Lung (tissue), 17 donors: ENCODE measurements at places on chromosomes 11 and 22. TPM values are rescaled to one million over a fixed set of nuclear protein-coding genes. Genes with fewer than 3 reads are reported as not detected.

OR52E8 gene
- not detected for total RNA-seq

PDE3B gene
- 17.3 TPM for total RNA-seq

NRIP3 gene
- total RNA-seq: 2.2 TPM

CRYBA4 gene
- not detected for total RNA-seq

FADS1 gene
- total RNA-seq: 102 TPM

ARHGAP32 gene
- 28.4 TPM for total RNA-seq

TBX1 gene
- total RNA-seq: 19.3 TPM

CDHR5 gene
- not detected for total RNA-seq

DGCR6 gene
- total RNA-seq: 3.1 TPM

SYNGR1 gene
- 4.9 TPM for total RNA-seq

MGAT3 gene
- total RNA-seq: 19.4 TPM

IFTAP gene
- total RNA-seq: 17.7 TPM

OTOG gene
- not detected for total RNA-seq

GVQW3 gene
- 2.4 TPM for total RNA-seq

TEAD1 gene
- 141 TPM for total RNA-seq

OR4D5 gene
- not detected for total RNA-seq

CEND1 gene
- not detected for total RNA-seq

APOA4 gene
- not detected for total RNA-seq

CASP5 gene
- 2.1 TPM for total RNA-seq

CCDC73 gene
- total RNA-seq: 0.09 TPM

FIBIN gene
- 12.9 TPM for total RNA-seq
